ENCODE measurements at places on chromosomes 1 and 21.

DNA sequence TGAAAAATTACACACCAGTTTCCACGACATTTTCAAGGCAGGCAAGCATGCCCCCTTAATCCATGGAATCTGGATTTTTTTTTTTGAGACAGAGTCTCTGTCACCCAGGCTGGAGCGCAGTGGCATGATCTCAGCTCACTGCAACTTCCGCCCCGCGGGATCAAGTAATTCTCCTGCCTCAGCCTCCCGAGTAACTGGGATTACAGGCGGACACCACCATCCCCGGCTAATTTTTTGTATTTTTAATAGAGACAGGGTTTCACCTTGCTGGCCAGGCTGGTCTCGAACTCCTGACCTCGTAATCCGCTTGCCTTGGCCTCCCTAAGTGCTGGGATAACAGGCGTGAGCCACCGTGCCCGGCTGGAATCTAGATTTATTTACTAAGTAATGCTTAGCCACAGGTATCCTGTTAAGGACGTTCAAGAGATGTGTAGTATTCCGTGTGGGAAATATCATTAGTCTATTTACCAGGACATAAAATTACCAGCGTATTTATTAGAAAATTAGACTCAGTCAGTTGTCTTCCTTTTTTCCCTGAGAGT, 2.5 kb downstream of the IFI44 start:
- DNase-seq, result no peak

GRCh38 chr1:203158423-203158822, 17.2 kb downstream of the MYBPH start:
- no peak for DNase-seq

- no peak for DNase-seq
Measured at GRCh38 chr1:34346128-34346527, 169.4 kb downstream of the C1orf94 start.

GRCh38 chr1:151054971-151055547, 4.4 kb downstream of the CDC42SE1 start:
- DNase-seq, result no peak

DNA sequence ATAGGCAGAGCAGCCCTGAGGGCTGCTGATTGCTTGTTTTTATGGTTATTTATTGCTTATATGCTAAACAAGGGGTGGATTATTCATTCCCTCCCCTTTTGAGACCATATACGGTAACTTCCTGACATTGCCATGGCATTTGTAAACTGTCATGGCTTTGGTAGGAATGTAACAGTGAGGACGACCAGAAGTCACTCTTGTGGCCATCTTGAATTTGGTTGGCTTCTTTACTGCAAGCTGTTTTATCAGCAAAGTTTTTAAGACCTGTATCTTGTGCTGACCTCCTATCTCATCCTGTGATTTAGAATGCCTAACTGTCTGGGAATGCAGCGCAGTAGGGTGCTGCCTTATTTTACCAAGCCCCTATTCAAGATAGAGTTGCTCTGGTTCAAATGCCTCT, 531.8 kb upstream of the PRMT6 start:
- no peak for DNase-seq

DNA sequence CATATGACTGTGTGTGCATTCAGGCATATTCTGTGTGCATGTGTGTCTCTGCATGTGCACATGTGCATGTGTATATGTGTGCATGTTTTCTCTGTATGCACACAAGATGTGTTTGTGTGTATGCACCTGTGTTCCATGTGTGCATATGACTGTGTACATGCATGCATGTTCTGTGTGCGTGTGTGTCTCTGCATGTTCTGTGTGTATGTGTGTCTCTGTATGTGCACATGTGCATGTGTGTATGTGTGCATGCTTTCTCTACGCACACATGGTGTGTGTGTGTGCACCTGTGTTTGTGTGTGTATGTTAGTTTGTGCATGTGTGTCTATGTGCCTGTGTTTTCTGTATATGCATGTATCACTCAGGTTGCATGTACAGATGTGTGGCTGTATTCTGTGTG, 42.3 kb downstream of the AJAP1 start:
- DNase-seq, result no peak

GRCh38 chr1:234681065-234681464, 71.1 kb upstream of the IRF2BP2 start:
- DNase-seq, result no peak

- DNase-seq, result no peak
Measured at GRCh38 chr1:67652800-67653199, 32.2 kb upstream of the GADD45A start.

DNA sequence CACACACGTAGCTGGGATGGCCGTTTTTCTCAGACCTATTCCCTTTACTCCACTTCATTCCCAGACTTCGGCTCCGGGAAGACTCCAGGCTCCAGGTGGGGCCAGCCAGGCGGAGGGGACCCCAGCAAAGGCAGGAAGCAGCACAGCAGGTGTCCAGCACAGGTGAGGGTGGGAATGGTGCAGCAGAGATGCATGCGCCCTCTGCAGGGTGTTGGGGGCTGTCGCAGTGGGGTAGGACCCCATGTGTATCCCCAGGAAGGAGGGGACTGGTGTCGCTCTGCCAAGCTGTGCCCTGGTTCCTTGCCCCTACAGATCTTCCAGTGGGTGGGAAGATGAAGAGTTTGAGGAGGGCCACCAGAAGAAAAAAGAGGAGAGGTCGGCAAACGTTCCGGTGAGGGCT, 5.3 kb downstream of the TTC24 start:
- no peak for DNase-seq

DNA sequence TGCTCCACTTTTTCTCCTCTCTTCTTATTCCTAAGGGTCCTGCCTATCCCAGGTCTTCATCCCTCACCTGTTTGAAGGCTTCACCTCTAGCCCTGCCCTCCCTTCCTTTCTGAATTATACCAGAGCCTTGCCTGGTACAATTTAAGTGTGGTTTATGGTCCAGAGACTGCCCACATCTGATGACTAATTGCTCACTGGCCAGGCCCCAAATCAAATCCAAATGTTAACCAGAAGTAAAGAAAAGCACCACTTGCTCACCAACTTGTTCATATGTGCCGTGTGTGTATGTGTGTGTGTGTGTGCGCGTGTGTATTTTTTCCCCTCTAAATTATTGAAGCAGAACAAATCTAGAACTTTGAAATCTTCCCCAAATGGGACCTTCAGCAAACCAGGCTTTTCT, 26.4 kb downstream of the MYOM3 start:
- DNase-seq, result no peak

GRCh38 chr1:176696109-176696508, 233.1 kb downstream of the PAPPA2 start:
- no peak for DNase-seq

- no peak for DNase-seq
Measured at GRCh38 chr1:113567427-113567826, 177.1 kb downstream of the MAGI3 start.

- DNase-seq, result no peak
Measured at GRCh38 chr1:229017091-229017490, 253.8 kb upstream of the RAB4A start.

DNA sequence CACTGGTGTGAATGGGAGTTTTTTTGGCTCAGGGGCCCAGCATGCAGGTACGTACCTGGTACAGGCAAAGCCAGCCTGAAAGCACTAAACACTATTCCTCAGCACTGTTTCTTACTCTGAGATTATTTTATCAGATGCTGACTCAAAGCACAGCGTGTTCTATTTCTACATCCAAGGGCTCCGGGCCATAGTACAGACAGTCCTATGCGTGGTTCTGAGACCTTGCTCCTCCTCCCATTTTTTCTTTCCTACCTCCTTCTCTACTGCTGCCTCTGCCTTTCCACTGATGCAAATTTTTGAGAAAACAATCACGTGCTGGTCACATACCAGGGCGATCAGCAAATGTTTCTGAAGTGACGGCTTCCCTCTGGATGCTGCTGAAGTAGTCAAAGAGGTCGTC, 36.3 kb downstream of the PDPN start:
- DNase-seq, result no peak

GRCh38 chr21:38243732-38244406, 12.9 kb upstream of the KCNJ15 start:
- no peak for DNase-seq

- no peak for DNase-seq
Measured at GRCh38 chr1:183467687-183468086, 4.6 kb upstream of the SMG7 start.

GRCh38 chr1:38615680-38616079, 243.9 kb downstream of the RRAGC start:
- no peak for DNase-seq

DNA sequence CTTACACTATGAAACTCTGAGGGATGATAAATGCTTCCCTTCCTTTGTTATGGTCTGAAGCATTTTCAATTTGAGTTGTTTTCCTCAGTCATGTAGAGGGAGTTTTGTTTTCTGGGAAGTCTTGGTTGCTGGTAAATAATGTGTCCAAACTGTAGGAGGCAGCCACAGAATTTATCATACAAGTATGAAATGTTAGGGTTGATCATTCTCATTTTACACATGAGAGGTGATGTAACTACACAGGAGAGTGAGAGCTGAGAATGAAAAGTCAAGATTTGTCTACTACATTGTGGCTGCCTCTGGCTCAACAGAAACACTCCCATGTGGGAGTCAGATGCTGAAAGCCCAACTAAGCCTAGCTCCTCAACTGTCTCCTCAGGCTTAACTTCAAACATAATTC, 182.5 kb upstream of the SGIP1 start:
- no peak for DNase-seq

DNA sequence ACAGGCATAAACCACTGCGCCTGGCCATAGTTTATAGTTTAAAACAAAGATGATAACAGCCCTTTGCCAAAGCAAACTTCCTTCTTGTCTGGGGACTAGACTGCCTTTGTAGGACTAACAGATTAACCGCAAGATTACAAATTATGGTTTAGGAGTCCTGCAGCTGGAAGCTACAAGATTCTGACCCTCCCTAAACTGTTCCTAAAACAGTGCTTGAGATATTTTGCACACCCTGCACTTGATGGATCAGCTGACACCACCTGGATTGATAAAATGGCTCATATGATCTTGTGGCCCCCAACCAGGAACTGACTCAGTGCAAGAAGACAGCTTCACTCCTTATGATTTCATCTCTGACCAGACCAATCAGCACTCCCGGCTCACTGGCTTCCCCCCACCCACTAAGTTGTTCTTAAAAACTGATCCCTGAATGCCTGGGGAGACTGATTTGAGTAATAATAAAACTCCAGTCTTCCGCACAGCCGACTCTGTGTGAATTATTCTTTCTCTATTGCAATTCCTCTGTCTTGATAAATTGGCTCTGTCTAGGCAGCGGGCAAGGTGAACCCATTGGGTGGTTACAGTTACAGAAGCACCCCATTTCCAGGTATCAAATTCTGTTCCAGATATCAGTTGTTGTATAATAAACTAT, 13.8 kb upstream of the RNF11 start:
- DNase-seq, result no peak

- peak; percentile 27 for DNase-seq
Measured at GRCh38 chr1:181044449-181044966, 10.7 kb downstream of the MR1 start.

GRCh38 chr1:19960591-19960990, 18.8 kb downstream of the PLA2G2A start:
- DNase-seq, result no peak

DNA sequence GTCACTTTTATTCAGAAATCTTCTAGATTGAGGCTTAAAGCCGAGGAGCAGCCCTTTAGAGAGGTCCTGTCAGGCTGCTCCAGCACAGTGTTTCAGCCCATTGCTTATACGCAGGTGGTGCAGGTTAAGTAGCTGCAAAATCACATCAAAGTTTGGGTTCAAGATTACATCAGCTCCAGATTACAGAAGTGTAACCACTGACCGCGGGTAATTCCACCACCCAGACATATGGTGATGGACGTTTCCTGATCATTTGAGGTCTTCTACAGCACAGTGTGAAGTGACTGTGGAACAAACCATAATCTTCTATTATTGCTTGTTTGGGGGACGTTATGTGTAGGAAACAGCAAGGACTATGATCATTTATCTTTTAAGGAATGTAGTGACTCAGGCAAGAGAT, 11.8 kb downstream of the C1orf115 start:
- DNase-seq, result no peak

DNA sequence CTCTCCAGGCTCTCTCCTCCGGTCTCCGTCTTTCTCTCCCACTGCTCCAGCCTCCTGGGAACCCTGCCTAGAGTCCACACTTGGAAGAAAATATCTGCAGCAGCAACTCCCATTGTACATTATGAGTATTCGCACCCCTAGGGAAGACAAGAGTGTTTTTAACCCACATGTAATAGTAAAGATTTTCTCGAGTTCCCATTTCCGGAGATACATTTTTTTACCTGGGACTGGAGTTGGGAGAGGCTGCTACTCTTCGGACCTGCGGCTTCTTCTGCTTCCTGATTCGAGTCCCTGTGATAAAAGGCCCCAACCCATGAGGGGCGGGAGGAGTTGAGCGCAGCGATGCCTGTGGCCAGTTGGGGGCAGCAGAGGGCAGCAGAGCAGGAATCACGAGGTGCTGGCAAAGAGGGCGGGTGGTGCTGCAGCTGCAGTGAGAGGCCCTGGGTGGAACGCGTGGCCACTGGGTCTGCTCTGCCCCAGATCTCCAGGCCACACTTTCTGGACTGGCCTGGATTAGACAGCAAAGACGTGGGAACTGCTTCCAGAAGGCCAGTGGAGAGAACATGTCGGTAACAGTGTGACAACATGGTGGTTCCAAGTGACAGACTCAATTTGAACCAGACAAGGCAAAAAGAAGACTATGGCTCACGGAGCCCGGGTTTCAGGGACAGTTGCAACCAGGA, 221.0 kb upstream of the CSF3R start:
- peak; percentile 10 for DNase-seq

- DNase-seq, result no peak
Measured at GRCh38 chr1:106944721-106945120, 111.8 kb upstream of the PRMT6 start.

DNA sequence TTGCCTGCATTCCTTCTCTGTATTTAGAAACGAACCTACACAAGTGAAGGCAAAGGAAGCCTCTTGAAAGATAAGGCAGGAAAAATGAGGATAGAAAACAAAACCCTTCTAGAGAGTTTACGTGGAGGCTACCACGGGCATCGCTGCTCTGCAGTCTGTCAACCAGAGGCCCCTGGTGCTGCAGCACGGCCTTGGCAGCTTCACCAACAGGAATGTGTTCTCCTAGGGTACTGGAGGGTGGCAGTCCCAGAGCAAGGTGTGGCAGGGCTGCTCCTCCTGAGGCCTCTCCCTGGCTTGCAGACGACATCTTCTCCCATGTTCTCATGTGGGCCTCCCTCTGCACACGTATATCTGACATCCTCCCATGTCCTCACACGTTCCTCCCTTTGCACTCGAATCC, 57.6 kb upstream of the SAMD11 start:
- DNase-seq, result no peak

DNA sequence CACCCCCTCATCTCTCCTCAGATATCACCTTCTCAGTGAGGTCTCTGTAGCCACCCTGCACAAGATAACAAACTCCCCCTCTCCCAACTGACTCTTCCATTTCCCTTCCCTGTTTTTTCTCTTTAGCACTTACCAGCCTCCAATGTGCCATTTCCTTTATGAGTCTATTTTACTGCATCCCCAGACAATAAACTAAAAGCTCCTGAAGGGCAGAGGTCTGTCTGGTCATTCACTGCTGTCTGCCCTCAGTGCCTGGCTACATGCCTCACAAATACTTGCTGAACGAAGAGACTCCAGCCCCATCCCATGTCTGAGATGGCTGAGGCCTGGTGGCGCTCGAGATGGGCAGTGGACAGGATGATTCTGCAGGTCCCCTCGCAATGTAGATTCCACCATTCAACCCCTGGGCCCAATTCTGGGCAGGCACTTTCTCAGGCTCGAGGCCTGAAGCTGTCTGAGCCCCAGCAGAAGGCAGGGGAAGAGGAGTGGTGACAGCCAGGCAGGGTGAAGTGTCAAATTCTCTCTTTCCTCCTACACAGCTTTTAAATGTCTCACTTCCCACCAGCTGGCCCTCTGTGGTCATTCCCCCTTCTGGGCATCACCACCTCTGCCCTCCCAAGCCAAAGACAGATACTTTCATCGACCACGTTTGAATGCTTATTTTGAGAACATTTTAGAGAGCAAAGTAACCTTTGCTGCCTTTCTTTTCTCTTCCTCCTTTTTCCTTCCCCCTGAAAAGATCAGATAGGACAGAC, 6.6 kb downstream of the LRRN2 start:
- DNase-seq, result no peak
